ENCODE measurements at places on chromosomes 16 and 17.
A peak's percentile ranks its signal among the peaks of the same experiment; 100 is the strongest.

DNA sequence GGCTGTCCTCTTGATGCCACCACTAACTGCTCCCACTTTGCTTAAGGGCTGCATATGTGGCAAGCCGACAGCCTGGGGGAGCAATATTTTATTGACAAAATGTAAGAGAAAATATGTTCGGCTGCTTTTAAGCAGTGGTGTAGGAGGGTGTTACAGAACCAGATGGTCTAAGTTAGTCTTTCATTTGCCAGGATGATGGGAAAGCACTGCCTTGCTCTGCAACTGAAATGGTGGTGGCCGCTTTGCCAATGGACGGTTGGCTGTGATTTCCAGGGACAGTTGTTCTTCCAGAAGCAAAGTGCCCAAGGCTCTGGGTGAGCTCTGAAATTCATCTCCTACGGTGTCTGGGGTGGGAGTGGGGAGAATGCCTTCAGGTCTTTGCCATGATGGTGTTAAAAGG is 469.3 kb downstream of the TOX3 start:
- no peak for DNase-seq

- DNase-seq = no peak
These were observed 177.0 kb upstream of the C16orf82 start for GRCh38 chr16:26889740-26890139.

DNA sequence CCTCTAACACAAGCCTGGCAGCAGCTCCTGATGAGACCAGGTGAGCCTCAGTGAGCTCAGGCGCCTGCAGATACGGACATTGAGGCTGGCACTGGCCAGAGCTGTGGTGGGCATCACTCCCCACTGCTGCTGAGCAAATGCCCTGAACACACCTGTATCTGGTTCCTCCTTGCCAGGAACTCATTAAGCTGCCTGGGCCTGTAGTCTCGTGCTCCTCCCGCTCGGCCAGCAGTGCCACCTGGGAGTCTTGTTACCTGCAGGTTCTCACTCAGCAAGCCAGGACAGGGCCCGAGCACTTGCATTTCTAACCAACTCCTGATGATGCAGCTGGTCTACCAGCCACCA is 13.3 kb downstream of the EIF4A3 start:
- no peak for DNase-seq

GRCh38 chr17:73748508-73748907 is 104.3 kb upstream of the SDK2 start:
- no peak for DNase-seq

GRCh38 chr17:81890447-81891302 is 711 bp downstream of the ALYREF start:
- peak; percentile 45 for DNase-seq

- DNase-seq = no peak
These were observed 2.3 kb downstream of the VKORC1 start for GRCh38 chr16:31092330-31092729.

GRCh38 chr16:66618588-66619375 is 14.3 kb downstream of the CMTM3 start:
- no peak for DNase-seq

GRCh38 chr16:51124896-51125295 is 26.2 kb downstream of the SALL1 start:
- no peak for DNase-seq

DNA sequence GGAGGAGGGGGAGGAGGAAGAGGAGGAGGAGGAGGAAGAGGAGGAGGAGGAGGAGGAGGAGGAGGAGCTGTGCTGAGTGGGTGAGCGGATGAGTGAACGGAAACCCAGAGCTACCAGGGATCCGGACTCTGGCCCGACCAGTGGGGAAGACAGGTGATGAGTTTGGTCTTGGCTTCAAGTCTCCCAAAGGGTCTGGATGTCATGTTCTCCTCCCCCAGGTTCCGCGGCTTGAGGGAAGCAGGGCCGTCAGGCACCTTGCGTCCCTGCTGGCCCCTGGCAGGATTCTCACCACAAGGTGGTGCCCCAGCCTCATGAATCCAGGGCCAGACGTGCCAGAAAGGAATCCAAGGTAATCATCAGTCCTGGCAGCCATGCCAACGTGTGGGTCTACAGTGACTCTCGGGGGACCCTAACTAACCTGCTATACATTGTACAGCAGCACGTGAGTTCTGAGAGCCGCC is 13.5 kb upstream of the ABAT start:
- peak; percentile 75 for DNase-seq

- peak; percentile 39 for DNase-seq
These were observed 166.8 kb downstream of the MAP2K6 start for GRCh38 chr17:69581061-69581961.

GRCh38 chr16:73122604-73123391 is 74.9 kb upstream of the ZFHX3 start:
- no peak for DNase-seq

GRCh38 chr17:45345554-45346215 is 28.9 kb upstream of the MAP3K14 start:
- DNase-seq = no peak

DNA sequence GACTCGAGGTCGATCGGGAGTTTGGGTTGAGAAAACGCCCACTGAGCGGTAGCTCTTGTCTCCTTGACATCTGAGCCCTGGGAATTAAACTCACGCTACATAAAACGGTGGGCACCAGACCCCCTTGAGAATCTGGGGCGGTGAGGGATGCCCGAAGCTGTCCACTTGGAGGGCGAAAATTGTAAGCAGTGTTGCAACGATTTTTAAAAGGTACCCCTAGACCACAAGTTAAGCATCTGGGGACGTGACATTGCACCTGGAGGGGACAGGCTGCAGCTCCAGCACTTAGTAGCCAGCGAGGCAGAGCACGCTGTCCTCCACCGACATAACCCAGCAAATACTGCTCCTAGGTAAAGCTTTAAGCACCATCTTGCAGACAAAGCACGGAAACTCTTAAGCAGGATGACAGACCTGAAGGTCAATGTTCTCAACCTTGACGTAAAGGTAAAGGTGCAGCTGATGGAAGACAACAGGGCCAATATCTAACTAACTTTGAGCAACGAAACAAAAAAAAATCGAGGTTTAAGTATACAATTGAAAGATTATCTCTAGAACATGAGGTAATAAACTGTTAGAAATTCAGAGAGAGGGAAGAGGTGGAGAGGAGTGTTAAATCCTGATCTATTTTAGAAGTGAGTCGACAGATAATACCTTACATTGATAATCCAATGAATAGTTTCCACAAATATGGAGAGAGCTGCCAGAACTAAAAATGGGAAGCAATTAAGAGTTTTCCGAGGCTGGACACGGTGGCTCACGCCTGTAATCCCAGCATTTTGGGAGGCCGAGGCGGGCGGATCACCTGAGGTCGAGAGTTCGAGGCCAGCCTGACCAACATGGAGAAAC is 921 bp upstream of the CDR2 start:
- no peak for DNase-seq

DNA sequence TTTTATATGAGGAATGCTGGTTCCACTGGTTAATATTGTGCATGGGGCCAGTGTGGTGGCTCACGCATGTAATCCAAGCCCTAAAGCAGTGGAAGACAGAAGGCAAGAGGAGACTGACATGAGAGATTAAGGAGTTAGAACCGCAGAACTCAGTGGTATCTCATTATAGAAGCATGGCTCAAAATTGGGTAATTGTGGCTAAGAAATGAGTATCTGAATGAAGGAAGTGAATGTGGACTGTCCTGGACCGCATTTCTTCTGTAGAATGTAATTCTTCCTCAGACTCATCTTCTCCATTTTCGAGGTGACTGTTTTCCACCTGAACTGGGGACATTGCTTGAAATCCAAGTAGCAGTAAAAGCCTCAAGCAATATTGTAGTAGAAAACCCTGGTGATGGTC is 42.6 kb upstream of the CDR2 start:
- no peak for DNase-seq
